Ureter (tissue), 1 donor: ENCODE measurements at places on chromosomes 5 and 9. TPM values are rescaled to one million over a fixed set of nuclear protein-coding genes. Genes with fewer than 3 reads are reported as not detected.

- DNase-seq = peak; percentile 53
These were observed 133.1 kb upstream of the MAP1B start for GRCh38 chr5:71974165-71974564.

FBXL17 gene
- total RNA-seq = 27.1 TPM

GRCh38 chr9:113886466-113886865, 10.4 kb downstream of the ZNF618 start:
- DNase-seq = no peak

- no peak for DNase-seq
These were observed 254.8 kb upstream of the PDE4D start for GRCh38 chr5:60148366-60148765.

DNA sequence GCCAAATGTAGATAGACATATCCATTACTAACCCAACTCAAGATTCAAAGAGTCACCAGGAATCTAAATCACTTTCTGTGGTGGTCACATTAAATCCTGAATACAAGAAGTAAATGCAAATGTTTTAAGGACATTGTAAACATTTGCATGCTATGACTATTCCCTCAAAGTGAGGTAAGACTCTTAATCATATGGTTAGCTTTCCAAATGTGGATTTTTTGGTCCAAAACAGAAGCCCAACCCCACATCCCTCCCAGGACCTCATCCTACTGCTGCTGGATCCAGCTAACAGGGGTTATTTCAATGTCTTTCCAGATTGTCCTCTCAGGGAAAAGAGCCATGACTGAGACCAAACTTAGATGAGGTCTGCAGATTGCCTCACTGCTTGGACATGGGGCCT, 228.1 kb upstream of the PANK3 start:
- no peak for DNase-seq

DNA sequence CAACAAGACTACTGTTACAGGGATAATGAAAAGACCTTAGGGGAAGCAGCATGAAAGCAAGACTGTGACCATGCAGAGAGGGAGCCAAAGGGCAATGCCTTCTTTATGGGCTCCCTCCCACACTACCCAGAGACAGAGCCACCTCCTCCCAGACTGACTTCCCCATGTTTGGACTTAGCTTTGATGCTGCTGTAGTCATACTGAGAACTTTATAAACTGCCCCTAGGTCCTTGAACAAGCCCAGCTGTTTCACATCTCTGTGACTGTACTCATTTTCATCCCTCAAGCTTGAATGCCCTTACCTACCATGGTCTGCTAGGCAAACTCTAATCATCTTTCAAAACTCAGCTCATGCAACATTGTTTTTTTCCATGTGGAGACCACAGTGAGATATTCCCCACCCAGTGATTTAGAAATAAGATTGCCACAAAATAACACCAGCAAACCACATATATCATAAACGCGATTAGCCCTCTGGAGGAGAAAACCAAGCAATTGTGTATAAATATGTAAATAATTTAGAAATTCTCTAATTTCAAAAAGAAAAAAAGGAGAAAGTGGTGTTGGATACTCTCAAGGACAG, 23.4 kb upstream of the FAM169A start:
- no peak for DNase-seq

DNA sequence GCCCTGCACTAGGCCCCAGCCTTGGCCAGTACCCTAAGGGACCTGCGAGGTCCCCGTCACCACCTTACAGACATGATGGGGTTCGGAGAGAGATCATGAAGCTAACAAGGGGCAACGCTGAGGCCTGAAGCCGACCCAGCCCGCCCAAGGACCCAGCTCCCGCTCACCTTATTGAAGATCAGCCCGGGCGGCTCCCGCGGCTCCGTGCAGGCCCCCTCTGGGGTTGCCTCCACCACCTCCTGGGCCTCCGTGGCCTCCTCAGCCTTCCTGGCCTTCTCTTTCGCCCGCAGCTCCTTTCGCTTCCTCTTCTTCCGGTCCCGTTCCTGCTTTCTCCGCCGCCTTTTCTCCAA, 3.6 kb downstream of the SURF6 start:
- no peak for DNase-seq

DNA sequence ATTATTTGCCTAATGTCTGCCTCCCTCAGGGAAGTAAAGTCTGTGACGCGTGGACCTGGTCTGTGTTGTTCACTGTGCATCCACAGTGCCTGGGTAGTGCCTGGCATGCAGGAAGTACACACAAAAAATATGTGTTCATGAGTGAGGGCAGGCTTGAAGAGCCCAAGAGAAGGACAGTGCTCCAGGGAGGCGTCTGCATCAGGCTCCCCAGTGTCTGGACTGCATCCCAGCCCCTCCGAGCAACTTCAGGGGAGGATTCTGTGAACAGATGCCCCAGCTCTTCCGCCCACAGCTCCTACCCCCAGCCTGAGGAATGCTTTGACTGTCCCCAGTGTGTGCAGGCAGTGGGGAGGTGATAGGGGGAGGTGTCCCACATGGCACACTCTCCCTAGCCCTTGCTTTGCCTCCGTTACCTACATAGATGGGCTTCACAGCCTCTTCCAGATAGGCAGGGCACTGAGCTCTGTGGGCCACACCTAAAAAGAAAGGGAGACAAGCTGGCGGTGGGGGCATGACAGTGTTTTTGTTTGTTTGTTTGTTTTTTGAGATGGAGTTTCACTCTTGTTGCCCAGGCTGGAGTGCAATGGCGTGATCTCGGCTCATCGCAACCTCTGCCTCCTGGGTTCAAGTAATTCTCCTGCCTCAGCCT, 25.4 kb downstream of the IRF1 start:
- no peak for DNase-seq

REEP2 gene
- 7.0 TPM for total RNA-seq

DNA sequence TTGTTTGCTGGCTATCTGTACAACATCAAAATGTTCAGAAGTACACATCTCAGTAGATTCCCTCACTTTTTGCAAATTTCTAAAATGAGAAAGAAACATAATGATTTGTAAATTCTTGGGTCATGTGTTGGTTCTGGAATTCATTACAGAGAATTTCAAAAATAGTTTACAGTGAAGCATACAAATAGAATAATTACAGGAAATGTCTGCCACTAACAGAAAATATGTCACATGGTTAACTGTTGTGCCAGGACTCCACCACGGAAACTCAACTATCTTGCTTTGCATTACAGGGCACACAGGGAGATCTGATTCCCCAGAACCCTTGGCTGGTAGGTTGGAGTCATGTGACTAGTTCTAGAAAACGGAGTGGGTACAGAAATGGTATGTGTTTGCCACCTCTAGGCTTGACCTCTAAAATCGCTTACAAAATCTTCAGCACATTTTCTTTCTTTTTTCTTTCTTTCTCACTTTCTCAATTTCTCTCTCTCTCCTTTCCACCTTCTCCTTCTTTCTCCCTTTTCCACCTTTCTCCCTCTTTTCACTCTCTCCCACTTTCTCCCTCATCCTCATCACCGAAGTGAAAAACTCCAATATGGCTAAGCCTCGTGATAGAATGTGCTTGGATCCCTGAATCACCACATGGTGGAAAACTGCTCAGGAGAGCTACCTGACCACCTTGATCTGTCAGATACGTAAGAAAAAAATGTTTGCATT, 32.4 kb downstream of the RASEF start:
- DNase-seq = no peak

TAF1L gene
- not detected for total RNA-seq

FABP6 gene
- total RNA-seq = 6.2 TPM

PDLIM4 gene
- total RNA-seq = 33.9 TPM

DNA sequence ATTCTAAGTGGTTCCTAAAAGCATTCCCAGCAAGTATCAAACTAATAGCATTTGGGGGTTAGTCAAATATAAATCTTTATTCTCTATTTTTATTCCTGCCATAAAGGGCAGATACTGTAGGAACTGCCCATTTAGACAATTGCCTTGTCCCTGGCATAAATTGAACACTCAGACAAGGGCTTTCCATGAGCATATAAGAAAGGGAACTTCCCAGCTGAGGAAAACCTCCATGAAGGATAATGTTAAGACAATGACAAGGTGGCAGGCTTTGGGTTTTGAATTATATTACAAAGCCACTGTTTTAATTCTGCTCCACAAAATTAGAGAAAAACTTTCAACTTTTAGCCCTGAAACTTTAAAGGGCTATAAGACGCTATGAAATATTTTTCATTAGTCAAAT, 81.3 kb downstream of the ST8SIA4 start:
- DNase-seq = no peak

DNA sequence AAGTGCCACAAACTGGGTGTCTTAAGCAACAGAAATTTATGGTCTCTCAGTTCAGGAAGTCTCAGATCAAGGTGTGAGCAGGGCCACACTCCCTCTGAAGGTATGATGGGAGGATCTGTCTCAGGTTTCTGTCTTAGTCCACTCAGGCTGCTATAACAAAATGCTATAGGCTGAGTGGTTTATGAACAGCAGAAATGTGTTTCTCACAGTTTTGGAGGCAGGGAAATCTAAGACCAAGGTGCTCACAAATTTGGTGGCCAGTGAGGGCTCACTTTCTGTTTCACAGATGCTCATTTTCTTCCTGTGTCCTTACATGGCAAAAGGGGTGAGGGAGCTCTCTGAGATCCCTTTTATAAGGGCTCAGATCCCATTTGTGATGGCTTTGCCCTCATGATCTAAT, 281.4 kb downstream of the CWC27 start:
- no peak for DNase-seq

GRCh38 chr9:89684912-89685636, 80.3 kb downstream of the GADD45G start:
- DNase-seq = no peak

DNA sequence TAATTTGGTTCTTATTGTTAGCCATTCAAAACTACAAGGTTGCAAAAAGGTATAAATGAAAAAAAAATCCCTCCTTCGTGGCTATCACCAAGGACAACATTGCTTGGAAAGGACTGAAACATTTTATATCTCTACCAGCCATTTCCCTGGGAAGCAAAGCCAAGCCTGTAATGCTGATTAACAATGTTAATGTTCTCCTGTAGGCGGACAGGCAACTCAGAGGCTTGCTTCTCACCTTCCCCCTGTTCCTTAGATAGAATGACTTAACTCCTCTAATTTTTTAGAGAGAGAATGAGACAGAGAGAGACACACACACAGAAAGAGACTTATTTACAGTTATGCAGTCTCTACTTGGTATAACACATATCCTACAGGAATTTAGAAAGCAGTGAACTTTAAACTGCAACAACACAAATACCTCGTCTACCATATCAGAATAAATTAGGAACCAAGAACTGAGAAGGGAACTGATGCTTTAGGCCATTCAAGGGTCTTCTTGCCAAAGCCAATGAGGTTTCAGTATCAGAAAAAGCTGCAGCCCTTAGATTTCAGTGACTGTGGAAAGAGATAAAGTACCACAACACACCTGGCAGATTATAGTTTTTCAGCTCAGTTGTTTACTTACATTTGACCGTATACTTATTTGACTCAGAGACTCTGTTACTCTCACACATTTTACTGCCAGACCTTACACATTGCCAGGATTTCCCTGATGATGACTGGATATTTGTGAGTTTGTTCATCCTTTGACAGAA, 20.9 kb upstream of the MAN2A1 start:
- DNase-seq = no peak

ENTREP1 gene
- total RNA-seq = 14.6 TPM

DNA sequence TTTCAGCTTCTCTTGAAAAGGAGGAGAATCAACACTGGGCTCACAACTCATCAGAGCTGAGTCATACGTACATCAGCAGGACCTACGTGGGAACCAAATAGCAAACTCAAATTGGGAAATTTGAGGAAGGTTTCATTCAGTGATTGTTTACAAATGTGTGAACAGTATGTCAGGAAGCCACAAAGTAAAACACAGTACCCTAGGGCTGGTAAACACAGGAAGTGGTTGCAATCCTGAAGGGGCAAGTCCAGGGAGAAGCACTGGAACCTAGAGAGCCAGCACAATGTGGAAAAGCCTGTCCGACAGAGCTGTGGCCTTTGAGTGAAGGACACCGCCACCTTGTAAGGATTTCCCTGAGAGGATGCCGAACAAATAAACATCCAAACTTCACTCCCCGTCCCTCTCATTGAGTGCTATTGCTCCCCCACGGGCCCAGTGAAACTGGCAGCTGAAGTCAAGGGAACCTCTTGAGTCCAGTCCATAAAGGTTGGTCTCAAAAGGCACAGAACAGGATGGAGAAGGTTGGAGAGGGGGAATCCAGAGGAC, 26.7 kb upstream of the RICTOR start:
- DNase-seq = peak; percentile 48

- no peak for DNase-seq
These were observed 30.3 kb downstream of the EPB41L4A start for GRCh38 chr5:112388739-112389138.

AQP7 gene
- total RNA-seq = 8.3 TPM

DCTN4 gene
- total RNA-seq = 93.0 TPM

GRCh38 chr5:157059093-157059539, at the start of gene HAVCR1:
HAVCR1 (minus strand) TSS chr5:157059116; CDS start chr5:157057943, 1,173 bp downstream.
- no peak for DNase-seq

CIZ1 gene
- total RNA-seq = 134 TPM

DNA sequence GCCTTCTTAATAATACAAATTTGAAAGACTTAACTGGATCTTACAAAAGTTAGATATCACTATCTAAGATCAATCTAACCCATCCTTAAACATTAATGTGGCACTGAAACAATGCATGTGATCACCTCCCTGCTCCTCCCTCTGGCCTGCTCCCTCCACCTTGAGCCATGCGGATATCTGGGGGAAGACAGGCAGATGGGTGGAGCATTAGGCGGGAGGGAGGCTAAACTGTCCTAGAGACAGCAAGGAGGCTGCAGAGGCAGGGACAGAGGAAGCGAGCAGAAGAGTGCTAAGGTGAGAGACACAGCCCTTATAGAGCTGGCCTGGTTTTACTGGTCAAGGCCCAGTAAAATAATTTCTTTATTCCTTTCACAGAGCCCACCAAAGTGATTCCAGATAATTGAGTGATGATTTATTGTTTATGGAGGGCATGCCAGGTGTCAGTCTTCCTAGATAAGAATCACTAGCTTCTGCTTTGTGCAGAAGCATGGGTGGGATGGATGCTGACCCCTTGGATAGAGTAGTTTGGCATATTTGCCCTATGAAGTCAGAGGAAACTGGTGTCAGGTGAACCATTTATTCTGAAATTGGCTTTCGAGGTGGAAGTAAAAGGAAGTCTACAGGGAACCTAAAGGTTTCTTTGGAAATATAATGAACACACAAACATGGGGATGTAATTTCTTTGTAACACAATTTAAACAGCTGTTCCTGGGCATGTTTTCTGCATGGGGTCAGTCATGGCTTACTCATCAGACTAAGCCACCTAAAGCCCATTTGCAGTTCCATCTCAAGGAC, 188.3 kb downstream of the GNAQ start:
- no peak for DNase-seq

DNAJC21 gene
- 45.3 TPM for total RNA-seq

POLR3G gene
- total RNA-seq = 2.1 TPM

DNA sequence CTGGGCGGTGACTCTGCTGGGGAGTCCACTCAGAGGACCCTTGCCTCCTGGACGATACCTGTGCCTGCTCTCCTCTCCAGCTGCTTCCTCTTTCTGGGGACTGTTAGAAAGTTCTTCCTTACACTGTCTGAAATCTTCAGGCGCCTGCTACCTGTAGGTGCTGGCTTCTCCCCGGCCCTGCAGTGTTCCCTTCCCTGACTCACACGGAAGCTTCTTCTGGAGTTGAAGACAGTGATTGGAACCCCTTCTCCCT, 562 bp downstream of the GSN start:
- DNase-seq = no peak
